Left lung (tissue), 14 donors: ENCODE measurements at places on chromosomes 1 and 21. TPM values are rescaled to one million over a fixed set of nuclear protein-coding genes. Genes with fewer than 3 reads are reported as not detected.
A peak's percentile ranks its signal among the peaks of the same experiment; 100 is the strongest.

- DNase-seq: peak; percentile 48
These were observed 8.8 kb upstream of the TGFB2 start for GRCh38 chr1:218336328-218336727.

LCE2A gene
- polyA plus RNA-seq: not detected

GRCh38 chr1:200027264-200027823 is at the start of gene NR5A2:
NR5A2 (plus strand) TSS chr1:200027710; CDS start chr1:200027848, 138 bp downstream.
- DNase-seq: no peak

GRCh38 chr1:101526813-101527212 is 290.0 kb downstream of the S1PR1 start:
- no peak for DNase-seq

- peak; percentile 86 for DNase-seq
These were observed 2.8 kb upstream of the ENAH start for GRCh38 chr1:225655509-225656258.

AK5 gene
- polyA plus RNA-seq: 0.46 TPM

LRIG2 gene
- 16.3 TPM for polyA plus RNA-seq

DNA sequence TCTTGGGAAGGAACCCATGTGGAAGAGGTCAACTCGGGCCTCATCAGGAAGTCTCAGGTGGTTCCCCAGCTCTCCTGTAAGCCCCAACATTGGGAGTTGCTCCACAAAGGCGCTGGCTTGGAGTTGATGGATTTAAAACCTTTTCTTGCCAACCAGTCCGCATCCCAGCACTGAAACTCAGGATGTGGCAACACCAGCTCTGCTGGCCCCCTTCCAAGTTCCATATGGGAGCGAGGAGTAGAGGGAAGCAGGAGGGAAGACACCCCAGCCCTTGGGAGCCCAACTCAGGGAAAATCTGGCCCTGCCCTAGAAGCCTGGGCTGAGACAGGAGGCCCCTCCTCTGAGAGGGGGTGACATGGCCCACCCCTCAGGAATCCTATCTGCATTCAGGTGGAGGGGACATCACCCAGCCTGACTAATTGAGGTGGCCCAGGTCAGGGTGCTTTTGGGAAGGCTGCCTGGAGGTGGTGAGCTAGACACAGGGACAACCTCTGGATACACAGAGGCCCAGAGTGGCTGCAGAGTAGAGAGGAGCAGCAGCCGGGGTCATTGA is 33.1 kb upstream of the DMBX1 start:
- DNase-seq: no peak

DNA sequence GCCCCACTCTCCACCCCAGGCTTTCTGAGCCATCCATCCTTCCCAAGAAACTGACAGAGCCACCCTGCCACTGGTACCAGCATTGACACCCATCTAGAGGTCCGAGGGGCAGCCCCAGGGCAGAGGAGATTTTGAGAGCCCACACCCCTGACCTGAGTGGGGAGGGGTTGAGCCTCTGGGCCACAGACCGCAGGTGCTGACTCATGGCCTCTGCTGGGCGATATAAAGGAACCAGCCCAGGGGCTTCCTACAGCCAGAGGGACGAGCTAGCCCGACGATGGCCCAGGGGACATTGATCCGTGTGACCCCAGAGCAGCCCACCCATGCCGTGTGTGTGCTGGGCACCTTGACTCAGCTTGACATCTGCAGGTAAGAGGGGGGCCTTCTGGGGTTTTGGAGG is at the start of gene PADI4:
Gene PADI4, plus strand, starts transcription at position 252 of the 400 bp plus-strand sequence. Its CDS starts 26 bp downstream, at position 278.
- DNase-seq: no peak

GRCh38 chr1:4033129-4033676 is 133.1 kb upstream of the C1orf174 start:
- no peak for DNase-seq

DNA sequence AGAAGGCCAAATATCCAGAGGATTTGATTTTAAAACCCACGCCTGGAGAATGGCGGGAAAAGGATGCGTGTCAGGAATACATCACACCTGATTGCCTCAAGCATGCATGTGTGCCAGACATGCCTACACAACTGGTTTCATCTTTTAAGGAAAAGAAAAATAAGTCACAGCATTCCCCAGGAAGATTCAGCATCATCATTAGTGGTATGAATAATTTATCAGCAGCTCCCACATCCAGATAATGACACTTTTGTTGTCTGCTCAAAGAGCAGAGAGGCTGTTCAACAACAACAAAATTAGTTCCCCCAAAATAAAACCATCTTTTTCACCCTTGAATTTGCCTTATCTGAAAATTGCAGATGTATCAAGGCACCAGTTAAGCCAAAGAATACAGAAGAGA is 328.6 kb upstream of the C1orf87 start:
- DNase-seq: no peak

SLC44A3 gene
- 49.9 TPM for polyA plus RNA-seq

- DNase-seq: no peak
These were observed 28.3 kb upstream of the NEK7 start for GRCh38 chr1:198128533-198128932.

DNA sequence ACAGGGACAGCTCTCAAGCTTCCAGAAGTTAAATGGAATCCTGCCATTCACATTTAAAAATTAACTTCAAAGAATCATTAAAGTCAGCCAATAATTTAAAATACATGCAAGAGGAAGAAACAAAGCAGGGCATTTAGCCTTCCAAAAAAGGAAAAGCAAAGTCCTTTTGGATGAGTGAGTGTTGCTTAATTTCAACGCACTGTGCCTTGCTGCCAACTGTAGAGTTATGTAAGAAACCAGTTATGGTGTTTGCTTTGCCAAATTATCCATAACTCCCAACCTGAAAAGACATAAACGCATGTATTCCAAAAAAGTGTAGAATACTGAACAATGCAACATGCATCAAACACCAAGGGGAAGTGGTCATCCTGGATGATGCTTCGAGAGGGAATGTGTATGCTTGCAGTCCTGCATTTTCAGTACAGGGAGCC is 16.1 kb upstream of the KCNE1 start:
- DNase-seq: no peak

GRCh38 chr1:87398641-87399040 is 70.0 kb downstream of the LMO4 start:
- no peak for DNase-seq

CHI3L1 gene
- polyA plus RNA-seq: 1.4 TPM

GRCh38 chr1:201178718-201179117 is 11.9 kb upstream of the IGFN1 start:
- no peak for DNase-seq

SFN gene
- 0.65 TPM for polyA plus RNA-seq

HCRTR1 gene
- 0.24 TPM for polyA plus RNA-seq

DNA sequence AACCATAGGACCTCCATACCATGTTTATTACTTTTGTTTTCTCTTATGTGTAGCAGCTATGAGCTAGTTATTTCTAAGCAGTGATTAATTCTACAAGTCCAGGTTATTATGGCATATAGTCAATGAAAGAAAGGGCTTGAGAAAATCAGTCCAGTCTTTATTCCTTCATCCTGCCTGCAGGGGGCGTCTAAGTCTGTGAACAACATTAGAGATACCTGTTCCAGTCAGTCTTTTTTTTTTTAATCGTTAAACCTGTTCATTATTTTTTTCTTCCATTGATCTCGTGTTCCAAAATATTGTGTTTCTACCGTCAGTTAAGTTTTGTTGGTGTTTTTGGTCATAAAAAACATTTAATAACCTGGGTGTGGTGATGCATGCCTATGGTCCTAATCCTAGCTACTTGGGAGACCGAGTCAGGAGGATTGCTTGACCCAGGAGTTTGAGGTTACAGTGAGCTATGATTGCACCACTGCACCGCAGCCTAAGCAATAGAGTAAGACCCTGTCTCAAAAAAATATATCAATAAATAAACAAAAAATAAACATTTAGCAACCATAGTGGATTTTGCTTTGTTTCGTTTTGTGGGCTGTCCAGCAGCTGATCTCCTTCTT is 29.4 kb upstream of the CD2 start:
- DNase-seq: no peak

DNA sequence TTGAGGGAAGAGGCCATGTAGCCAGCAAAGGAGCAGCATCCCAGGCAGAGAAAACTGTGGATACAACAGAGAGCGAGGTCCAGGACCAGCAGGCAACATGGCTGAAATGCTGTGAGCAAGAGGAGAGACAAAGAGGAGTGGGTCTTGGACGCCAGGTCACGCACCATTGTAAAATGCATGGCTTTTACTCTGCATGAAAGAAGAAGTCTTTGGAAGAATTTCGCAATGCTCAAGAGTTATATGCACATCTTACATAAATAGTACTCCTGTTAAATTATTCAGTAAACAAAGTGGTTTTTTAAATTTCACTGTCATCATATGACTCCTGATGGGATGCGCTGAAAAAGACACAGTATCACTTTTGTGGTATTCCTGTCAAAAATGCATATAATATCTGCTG is 3.5 kb downstream of the CD244 start:
- no peak for DNase-seq

- DNase-seq: no peak
These were observed 1.1 kb upstream of the SLAMF8 start for GRCh38 chr1:159825564-159825963.

- no peak for DNase-seq
These were observed 4.3 kb downstream of the PIK3CD start for GRCh38 chr1:9655836-9656235.

DNA sequence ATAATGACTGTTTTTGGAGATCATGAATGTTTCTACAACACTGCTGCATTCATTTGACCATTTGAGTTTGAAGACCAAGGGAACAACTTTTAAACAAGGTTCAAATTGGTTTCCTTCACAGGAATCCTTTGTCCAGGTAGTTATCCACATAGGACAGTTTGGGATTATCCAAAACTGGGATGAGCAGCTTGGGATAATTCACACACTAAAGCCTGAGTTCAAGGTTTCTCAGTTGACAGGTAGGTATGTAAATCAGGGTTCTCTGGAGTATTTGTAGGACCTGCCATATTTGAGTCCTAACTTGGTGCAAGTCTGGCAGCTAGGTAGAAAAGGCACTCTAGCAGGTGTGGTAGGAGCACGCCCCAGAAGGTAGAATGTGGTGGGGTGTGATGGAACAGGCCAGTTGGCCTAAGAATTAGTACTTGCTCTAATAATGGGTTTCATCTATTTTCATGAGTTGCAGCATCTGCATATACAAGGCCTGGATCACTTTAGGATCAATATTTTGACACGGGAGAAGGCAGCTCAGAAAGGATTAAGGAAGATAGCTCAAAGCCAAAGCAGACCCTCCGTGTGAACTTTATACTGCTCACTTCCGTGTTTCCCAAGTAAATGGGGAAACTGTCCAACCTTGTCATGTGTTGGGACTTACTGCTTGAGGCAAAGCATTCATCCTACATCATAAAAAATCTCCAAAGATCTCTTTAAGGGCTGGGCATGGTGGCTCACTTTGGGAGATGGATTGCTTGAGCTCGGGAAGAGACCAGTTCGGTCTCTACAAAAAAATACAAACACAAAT is 14.1 kb upstream of the RAB42 start:
- DNase-seq: no peak

GRCh38 chr1:213622365-213623063 is 365.3 kb upstream of the PROX1 start:
- no peak for DNase-seq

EDARADD gene
- 3.4 TPM for polyA plus RNA-seq

GRCh38 chr1:91755702-91756287 is 130.2 kb downstream of the TGFBR3 start:
- no peak for DNase-seq

DNA sequence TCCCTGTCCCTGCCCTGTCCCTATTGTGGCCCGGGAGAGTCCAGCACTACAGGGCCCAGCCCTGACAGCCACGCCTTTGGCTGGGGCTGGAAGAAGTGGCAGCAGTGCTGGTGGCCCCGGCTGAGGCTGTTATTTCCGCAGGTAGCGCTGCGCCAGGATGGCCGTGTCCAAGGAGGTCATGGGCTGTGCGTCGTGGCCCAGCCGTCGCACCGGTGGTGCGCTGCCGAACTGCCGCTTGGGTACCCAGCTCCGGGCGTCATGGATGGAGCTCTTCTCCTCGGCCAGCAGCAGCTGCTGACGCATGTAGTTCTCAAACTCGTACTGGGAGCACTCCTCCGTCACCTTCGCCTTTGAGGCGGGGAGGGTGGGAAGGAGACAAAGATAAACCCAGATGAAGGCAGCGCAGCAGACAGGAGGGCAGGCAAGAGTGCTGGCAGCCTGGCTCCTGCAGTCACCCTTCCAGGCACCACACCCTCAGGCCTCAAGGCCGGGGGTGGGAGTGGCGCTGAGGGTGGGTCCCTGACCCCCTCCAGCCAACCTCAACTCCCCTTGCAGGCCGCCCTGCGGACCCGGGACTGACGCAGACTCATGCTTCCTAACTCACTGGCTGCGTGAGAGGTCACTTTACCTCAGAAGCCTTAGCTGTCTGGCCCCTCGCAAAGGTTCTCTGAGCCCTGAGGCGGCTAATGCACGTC is 18.3 kb upstream of the EVA1B start:
- no peak for DNase-seq

- DNase-seq: no peak
These were observed 36.6 kb upstream of the ECE1 start for GRCh38 chr1:21326861-21327344.

- DNase-seq: no peak
These were observed 36.1 kb downstream of the FGGY start for GRCh38 chr1:59332983-59333382.

DNA sequence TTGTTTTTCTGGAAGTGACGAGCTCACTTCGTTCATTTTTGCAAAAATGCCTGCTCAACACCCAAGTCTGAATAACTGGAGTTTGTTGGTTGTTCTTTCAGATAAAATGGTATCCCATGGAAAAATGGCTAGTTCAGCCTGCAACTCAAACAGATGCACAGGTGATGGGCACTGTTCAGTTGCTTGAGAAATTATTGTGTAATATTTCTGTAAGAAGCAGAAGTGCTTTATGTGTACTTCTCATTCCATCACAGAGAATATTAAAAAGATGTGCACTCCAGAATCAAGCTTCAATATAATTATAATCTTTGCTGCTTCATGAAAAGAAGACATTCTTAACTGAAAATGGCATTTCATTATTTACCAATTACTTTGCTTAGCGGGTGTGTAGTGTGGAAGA is 9.1 kb downstream of the SYT2 start:
- no peak for DNase-seq

- DNase-seq: peak; percentile 59
These were observed 406 bp downstream of the KIAA0040 start for GRCh38 chr1:175192111-175192629.

- no peak for DNase-seq
These were observed 67.0 kb upstream of the CACNA1E start for GRCh38 chr1:181416268-181416860.

DNA sequence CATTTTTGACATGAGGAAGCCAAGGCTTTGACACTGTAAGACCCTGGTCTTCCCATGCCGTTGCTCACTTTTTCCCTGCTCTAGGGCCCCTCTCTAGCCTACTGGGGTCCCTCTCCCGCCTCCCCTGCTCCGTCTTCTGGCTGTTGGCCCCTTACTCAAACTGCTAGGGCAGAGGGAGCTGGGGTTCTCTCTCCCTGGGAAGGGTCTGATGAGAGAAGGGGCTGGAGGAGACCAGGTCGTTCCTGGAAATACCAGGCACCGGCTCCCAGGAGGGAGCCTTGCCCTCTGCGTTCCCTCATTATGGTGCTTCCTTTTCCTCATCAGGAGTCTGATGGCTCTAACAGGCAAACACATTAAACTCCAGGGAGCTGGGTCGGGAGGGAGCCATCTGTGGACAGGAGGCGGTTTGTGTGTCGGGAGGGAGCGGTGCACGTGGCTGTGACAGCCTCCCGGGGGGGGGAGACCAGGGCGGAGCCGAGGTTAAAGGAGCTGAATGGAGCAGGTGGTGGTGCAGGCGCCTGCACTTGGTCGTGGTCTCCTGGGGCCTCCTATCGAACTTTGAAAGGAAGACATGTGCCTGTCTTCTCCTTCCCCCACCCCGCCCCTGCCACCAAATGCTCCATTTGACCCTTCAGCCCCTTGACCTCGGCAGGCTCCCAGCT is 35.4 kb upstream of the LHX4 start:
- no peak for DNase-seq

GRCh38 chr1:39317910-39318633 is 113.6 kb downstream of the MACF1 start:
- no peak for DNase-seq

GRCh38 chr1:195195423-195196057 is 1412.7 kb downstream of the KCNT2 start:
- DNase-seq: no peak

LTN1 gene
- 32.6 TPM for polyA plus RNA-seq
